ENCODE measurements at places on chromosomes 1 and 21.
A peak's percentile ranks its signal among the peaks of the same experiment; 100 is the strongest.

- peak; percentile 42 for DNase-seq
Measured at GRCh38 chr1:65309304-65310077, at the start of gene DNAJC6. Gene DNAJC6, plus strand, starts transcription at chr1:65309543. Its CDS starts 203 bp downstream, at chr1:65309746.

DNA sequence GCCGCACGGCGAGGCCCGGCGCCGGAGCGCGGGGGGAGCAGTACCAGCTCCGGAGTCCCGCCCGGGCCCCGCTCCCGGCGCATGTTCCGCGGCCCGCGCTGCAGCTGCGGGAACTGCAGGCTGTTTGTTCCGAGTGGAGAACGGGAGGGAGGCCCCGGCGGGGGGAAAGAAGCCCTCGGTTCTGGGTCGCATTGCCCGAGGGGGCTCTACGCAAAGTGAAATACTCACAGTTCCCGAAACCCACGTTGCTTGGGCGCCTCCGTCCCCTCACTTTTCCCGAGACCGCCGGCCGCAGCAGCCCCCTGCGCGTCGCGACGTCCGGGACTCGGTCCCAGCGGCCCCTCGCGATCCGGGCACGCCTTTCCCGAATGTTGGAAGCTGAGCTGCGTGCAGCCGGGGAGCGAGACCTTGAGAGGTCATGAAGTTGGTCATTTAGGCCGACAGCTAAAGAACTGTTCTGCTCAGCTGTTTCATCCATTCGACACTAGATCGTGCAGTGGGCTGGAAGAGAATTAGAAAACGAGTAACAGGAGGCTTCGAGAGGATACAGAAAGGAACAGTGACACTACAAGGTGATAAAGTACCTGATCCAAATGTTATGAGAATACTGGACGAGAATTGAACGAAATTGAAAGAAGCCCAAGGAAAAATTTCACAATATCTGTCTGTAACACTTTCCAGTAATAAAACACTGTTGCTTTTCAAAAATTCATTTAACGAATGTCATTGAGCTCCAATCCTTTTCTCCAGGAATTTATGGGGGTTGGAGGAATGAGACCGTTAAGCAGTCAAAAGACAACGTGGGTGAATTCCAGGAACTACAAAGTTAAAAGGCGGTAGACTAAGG, 657 bp upstream of the LIN9 start:
- DNase-seq = peak; percentile 31

GRCh38 chr21:45623436-45623835, 20.1 kb upstream of the PCBP3 start:
- DNase-seq = no peak

- no peak for DNase-seq
Measured at GRCh38 chr1:190328361-190328760, 149.3 kb downstream of the BRINP3 start.

GRCh38 chr1:31650161-31651088, 5.7 kb upstream of the PEF1 start:
- no peak for DNase-seq

DNA sequence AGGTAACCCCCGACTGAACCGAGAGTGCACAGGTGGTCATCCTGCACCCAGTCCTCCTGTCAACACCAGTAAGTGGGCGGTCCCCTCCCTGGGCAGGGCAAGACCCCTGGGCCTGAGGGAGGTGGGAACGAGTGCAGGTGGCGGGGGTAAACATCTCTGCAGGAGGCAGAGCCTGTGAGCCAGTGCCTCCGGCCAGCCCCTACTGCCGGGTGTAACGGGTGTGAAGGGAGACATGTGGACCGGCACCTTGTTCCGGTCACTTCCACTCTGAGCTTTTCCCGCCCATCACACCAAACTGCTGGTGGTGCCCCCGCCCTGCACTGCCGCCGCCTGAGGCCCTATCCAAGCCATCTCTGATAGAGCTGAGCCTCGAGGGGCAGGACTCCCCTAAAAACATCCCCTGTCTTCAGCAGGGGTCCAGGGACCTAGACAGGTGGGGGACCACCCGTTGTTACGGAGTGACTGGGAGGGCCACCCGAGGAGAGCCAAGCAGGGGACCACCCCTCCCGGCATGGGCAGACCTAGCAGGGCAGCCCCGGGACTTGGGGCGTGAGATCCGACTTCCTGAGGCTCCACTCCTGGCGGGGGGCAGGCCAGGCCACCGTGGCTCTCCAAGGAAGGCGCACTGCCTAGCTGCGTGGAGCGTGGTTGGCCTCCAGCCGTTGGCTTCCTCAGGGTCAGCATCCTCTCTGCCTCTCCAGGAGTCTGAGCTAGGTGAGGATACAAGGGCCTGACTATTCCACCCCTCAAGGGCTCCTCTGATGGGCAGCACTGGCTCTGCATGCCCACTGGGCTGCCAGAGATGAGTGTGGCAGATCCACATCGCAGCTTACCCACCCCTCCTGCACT, 43.8 kb upstream of the LBR start:
- no peak for DNase-seq

DNA sequence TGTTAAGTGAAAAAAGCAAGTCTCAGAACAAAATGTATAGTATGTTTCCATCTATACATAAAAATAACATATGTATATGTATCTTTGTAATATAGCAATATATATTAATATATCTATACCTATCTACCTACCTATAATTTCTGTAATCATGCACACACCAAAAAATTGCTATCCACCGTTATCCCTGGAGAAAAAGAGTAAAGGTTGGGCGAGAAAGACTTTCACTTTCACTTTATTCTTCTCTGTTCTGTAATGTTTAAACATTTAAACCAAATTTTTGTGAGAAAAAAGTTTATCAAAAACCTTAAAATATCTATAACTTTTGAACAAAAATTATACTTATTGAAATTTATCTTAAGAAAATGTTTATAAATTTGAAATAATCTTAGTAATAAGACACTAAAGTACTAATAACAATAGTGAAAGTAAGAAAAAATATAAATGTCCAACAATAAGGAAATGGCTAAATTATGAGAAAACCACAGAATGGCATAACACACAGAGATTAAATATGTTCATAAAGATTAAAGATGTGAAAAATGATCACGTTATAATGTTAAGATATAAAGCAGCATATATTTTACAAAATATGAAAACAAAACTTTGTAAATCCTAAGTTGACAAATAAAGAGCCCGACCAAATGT, 74.0 kb upstream of the LRRC53 start:
- no peak for DNase-seq

DNA sequence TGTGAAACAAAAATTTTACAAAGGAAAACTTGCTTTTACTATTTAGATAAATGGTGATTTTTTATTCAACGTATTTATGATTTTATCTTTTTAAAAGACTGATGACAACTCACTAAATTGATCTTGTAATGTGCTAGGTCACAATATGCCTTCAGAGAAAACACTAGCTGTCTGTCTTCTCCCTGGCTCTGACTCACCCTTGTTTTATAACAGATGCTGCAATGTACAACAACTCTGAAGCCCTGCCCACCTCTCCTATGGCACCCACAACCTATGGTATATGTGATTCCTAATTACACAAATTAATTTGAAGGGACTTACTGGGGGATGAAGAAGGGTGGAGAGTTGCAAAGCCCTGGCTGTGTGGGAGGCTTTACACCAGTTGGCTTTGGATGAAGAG, 24.7 kb upstream of the HSD17B7 start:
- no peak for DNase-seq

- DNase-seq = no peak
Measured at GRCh38 chr1:183628537-183628936, 7.0 kb downstream of the ARPC5 start.

DNA sequence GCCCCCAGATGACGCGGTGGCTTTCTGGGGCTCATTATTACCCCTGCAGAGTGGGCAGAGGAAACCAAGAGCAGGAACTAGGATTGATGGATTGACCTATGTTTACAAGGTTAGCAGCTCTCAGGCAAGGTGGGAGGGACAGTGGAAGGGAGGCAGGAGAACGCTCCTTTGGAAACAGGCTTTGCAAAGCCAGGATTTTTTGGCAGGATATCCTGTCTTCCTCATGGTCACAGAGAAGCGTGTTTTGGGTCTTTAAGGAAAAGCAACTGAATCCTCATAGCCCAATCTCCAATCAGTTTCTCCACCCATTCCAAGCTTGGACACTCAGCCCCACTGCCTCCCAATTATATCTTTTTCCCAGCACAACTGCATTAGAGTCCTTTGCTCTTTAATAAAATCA, 105.6 kb upstream of the SOD1 start:
- DNase-seq = no peak

GRCh38 chr1:63189677-63190076, 132.7 kb upstream of the FOXD3 start:
- DNase-seq = no peak

DNA sequence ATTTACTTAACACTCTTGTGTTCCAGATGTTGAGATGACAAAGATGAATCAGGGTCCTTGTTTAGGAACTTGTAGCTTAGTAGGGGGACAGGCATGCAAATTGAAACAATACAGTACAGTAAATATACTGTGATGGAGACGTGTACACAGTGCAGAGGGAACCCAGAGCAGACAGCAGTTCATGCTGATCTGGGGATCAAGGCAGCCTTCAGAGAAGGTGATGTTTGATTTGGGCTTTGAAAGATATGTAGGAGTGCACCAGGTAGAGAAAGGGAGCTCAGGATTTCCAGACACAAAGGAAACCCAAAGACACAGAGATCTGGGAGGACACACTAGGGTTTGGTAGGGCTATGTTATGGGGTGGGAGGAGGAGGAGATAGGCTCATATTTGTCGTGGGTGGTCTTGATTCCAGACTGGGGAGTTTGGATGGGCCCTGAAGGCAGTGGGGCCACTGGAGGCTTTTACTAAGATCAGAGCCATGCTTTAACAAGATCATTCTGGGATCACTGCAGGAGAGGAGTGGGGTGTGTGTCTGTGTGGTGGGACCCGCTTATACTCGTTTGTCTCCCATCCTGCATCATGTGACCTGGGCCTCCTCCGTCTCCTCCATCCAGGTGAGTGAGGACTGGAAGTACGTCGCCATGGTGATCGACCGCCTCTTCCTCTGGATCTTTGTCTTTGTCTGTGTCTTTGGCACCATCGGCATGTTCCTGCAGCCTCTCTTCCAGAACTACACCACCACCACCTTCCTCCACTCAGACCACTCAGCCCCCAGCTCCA, 7.8 kb downstream of the CHRNB2 start:
- no peak for DNase-seq

- no peak for DNase-seq
Measured at GRCh38 chr1:46181343-46182260, 5.3 kb upstream of the P3R3URF start.

- no peak for DNase-seq
Measured at GRCh38 chr1:50132347-50132894, 23.7 kb downstream of the ELAVL4 start.

DNA sequence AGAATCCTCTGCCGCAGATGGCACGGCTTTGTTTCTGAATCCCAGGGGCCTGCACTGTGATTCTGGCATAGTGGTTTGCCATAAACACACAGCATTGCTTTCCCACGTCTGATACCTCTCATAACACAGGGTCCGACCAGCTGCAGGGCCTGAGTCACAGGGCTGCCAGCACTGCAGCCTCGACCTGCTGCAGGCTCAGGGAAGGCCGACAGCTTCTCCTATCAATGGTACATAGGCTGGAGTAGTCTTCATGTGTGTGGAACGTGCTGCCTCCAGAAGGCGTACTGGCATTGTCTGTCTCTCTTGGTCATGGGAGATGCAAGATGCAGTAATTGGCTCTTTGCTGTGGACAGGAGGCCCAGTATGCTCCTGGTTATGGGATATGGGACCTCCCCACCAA, 53.5 kb upstream of the PDE9A start:
- DNase-seq = no peak
